ENCODE measurements at places on chromosomes 11 and 22.

GRCh38 chr11:34052608-34053160, 1.2 kb downstream of the CAPRIN1 start:
- DNase-seq, result peak; percentile 14

DNA sequence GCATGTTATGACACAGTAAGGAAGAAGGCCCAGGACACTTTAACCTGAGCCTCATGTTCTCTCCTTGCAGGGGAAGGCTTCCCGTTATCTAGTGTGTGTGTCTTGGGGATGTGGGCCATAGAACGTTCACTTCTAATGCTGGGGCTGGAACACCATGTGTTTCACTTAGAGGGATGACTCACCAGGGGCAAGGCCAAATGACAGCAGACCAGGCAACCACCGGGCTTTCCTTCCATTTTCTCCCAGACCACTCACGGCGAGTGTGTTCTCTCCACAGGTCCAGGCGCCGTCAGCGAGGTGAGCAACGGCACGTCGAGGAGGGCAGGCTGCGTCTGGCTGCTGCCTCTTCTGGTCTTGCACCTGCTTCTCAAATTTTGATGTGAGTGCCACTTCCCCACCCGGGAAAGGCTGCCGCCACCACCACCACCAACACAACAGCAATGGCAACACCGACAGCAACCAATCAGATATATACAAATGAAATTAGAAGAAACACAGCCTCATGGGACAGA, 964.4 kb downstream of the NTM start:
- no peak for DNase-seq

DNA sequence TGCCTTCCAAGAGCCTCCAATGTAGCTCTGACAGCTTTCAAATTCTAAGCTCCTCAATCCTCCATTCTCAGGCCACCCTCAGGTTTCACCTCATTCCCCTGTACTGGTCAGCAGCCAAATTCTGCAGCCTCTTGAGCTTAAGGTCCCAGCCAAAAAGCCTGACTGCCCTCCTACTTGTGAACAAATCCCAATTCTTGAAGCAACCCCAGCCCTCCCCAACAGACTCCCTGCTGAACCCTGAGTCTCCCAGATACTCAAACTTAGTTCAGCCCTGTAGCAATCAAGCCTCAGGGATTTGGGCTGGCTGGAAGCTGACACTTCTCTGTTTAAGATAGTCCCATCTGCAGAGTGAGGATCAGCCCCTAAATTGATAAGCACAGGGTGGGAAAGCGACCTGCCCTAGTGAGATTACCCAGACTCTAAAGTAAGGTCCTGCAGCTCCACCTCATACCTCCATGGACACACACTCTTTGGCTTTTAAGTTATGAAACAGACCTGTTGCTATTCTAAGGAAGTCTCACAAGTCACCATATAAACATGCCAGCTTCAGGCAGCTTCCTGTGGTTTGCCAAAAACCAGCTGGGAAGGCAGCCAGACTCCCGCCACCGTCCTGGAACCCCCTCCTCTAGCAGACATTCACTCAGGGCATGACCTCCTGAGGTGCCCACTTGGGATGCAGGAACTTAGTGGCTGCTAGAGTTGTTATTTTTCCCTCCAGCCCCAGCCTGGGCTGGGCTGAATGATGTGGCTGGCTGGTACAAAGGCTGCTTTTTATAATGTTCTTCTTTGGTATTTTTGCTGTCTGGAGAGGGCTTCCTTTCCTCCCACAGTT, 82.5 kb upstream of the PICALM start:
- peak; percentile 74 for DNase-seq

- no peak for DNase-seq
These were observed 27.2 kb downstream of the CNTF start for GRCh38 chr11:58649623-58650022.

GRCh38 chr11:73034777-73035176, 107.3 kb downstream of the FCHSD2 start:
- DNase-seq, result no peak

- no peak for DNase-seq
These were observed 32.1 kb upstream of the PAK1 start for GRCh38 chr11:77505956-77506355.

GRCh38 chr11:95289378-95290101, 58.5 kb upstream of the SESN3 start:
- DNase-seq, result no peak

- no peak for DNase-seq
These were observed 93.4 kb upstream of the DRD2 start for GRCh38 chr11:113568566-113568965.

DNA sequence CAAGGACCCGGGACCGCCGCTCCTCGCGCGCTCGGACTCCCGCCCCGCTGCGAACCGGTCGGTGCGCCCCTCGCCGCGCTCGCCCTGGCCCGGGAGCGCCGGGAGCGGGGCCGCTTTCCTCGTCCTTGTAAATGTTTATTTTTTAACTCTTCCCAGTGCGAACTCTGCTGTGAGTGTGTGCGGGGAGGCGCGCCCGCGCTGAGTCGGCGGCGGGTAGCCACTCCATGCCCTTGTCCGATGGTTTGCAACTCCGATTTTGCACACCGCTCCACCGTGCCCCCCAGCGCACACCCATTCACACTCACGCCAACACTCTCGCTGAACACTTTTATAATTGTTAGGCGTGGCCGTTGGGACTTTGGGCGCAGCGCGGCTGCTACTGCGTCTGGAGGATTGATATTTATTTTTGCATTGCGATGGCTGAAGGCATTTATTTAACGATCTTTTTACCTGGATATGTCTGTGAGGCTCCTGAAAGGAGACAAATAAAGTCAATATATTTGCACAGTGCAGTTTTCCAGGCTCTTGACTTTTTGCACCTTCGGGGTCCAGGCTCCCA, 1.0 kb downstream of the C11orf96 start:
- DNase-seq, result peak; percentile 34

DNA sequence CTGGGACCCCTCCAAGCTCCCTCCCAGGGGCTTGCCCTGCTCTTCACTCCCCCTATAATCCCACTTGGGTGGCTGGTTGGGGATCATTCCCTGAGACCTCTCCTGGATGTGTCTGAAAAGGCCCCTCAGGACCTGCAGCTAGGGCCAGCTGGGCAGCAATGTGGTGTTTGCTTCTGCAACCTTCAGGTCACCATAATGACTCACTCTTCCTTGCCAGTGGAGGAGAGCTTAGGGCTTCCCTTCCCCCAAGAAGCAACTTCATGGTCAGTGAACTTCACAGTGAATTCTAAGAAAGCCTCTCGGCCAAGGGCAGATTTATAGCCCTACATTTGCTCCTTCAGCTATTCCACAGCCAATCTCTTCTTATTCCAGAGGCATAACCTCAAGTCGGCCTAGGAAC, 45.1 kb upstream of the TSPAN18 start:
- DNase-seq, result no peak

DNA sequence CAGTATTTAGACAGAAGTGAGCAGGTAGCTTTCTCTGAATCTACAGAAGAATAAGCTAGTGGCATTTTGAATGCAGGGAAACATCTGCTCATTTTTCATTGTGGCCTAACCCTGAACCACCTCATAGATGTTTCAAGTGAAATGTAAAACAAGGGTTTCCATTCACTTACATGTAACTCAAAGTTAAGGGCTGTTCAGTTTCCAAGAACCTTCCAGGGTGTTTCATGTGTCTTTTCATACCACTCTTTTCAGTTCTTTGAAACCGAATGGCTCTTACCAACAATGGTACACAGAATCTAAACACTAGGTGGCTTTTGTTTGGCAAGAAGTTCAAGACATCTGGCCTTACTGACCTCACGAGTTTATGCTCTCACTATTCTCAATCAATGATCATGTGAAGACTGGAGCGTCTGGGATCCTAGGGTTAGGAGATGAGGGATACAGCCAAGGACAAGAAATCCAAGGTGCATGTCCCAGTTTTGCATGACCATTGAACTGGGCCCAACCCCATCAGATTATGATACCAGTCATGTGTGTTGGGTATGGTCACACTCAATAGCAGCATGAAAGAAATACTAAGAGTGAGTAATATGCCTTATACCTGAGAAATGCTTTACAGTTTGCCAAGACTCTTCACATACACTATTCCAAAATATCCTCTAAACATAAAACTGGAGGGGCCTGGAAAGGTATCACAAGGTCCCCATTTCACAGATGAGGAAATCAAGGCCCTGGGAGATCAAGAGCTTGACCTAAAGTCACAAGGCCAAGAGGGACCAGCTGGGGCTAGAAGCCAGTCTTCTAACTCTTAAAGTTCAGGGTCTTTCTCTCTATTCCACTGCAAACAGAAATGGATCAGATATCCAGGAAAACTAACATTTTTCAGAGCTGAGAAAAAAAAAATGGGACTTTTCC, 92.7 kb downstream of the ETS1 start:
- no peak for DNase-seq

DNA sequence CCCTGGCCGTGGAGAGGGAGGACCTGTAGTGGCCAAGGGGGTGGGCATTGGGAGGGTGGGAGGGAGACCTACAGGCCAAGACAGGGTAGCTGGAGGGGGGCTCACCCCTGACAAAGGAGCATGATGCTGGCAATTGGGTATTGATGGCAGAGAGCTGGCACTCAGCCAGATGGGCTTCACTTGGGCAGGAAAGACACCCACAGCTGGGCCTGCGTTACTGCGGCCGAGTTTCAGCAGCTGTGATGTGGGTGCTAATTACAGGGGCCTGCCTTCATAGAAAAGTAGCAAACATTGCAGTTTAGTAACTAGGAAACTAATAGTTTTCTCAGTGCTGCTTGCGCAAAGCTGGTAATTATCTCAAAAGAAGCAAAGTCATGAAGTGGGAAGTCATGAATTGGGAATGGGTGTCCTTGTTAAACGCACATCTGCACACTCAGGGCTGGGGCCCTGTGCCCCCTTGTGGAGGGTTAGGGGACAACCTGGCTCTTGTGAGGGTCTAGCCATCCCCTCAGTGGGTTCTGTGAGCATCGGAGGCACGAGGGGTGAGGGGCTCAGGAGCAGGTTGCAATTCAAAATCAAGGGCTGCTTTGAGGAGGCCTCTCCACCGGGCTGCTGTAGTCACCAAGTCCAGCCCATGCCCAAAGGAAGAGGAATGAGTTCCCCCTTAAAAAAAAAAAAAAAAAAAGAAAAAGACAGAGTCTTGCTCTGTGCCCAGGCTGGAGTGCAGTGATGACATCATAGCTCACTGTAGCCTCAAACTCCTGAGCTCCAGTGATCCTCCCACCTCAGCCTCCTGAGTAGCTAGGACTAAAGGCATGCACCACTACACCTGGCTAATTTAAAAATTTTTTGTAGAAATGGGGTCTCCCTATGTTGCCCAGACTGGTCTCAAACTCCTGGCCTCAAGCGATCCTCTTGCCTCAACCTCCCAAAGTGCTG, 24.4 kb upstream of the TXNRD2 start:
- no peak for DNase-seq

- DNase-seq, result no peak
These were observed 123.6 kb downstream of the SLC1A2 start for GRCh38 chr11:35295751-35296150.

- no peak for DNase-seq
These were observed 1.8 kb downstream of the MGAT3 start for GRCh38 chr22:39458444-39459083.

- DNase-seq, result no peak
These were observed 6.3 kb downstream of the MCAM start for GRCh38 chr11:119310682-119311052.

- DNase-seq, result no peak
These were observed 1.5 kb downstream of the SLC35F2 start for GRCh38 chr11:107856981-107857517.

GRCh38 chr11:2518983-2519340, 74.2 kb downstream of the KCNQ1 start:
- DNase-seq, result no peak

DNA sequence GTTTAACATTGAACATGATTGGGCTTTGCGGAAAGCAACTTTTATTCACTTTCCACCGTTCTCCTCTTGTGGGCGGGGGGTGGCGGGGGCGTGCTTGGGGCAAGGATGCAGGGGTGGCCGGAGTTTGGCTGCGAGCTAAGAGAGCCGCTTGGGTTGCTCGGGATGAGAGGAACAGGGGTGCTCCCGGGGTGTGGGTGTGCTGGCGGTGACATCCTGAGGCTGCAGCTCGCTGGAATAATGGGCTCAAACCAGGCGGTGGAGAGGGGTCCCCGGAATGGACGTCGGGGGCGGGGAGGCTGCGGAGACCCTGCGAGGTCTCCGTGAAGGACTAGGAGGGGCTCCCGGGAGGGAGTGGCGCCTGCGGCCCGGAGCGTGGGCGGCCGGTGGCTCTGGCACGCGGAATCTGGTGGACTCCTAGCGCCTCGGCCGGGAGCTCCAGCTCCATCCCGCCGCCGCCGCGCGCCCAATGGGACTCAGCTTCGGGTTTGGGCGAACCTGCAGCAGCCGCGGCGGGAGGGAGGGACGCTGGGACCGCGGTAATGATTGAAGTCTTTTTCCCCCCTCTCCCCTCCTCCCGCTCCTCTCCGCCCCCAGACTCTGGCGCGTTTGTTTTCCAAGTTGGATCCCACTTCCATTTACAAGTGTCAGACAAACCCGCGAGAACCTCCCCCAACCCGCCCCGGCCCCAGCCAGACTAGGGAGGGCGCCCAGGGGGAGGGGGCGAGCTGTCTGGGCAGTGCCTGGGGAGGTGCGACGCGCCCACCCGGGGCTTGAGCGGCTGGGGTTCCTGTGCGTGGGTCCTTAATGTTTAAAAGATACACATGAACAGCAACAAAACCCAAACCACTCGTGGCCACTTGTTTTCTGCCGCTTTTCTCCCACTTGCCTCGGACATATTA, 2.0 kb downstream of the FAT3 start:
- no peak for DNase-seq

- no peak for DNase-seq
These were observed 4.8 kb downstream of the SMTN start for GRCh38 chr22:31085928-31086327.

GRCh38 chr11:11163669-11164333, 189.2 kb downstream of the CSNK2A3 start:
- no peak for DNase-seq

- no peak for DNase-seq
These were observed 11.5 kb downstream of the PTPRJ start for GRCh38 chr11:47991894-47992293.

DNA sequence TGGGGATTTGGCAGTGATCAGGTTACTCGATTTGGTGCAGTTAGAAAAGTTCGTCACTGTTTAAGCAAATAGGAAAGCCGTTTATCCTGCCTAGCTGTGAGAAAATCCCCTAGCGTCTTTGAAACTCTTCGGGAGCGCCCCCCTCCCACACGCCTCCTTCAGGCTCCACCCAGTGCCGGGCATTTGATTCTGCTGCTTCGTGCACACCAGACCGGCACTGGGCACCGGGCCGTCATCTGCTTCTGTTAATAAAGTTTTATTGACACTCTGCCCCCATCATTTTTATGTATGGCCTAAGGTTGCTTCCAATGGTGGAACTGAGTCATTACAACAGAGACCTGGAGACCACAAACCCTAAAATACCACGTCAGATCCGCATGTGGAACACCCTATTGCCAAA, 50.9 kb downstream of the IGF2 start:
- DNase-seq, result no peak

DNA sequence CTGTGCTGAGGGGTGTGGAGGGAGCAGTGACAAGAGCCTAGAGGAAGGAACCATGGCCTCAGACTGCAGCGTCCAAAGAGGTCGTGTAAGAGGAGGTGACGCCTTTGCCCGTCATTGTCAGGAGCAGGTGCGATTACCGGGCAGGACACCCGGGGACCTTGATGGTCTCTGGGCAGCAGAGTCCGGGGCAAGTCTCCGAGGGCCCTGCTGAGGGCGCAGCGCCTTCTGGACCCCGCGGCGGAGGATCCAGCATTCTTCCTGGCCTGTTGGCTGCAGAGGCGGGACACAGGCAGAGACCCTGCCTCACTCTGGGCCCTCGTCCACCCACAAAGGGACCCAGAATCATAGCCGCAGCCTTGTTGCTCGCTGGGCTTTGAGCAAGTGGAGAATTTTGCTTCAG, 1168.8 kb downstream of the BRD1 start:
- DNase-seq, result no peak

- DNase-seq, result no peak
These were observed 20.0 kb upstream of the TALDO1 start for GRCh38 chr11:727281-727701.

- DNase-seq, result no peak
These were observed 300.4 kb downstream of the TTC28 start for GRCh38 chr22:28379075-28379779.

Data from RPMI8226 (cell line).